ENCODE measurements at places on chromosomes 4 and X.

DNA sequence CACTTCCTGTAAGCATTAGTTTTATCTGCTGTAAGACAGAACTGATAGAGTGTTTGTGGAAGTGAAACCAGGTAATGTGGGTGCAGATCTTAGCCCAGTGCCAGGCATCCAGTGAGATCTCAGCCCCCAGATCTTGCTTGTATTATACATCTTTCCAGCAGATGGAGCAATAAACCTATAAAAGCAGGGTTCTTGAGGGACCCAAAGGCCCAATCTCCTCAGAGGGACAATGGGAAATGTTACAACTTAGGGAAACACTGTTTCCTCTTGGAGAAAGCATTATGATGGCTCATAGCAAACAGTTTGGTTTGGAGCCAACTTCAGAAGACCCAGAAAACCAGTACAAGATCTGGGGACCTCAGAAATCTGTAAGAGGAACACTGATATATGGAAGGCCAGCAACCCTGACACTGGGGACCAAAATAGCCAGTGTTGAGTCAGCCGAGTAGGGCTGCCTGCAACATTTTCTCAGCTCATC is 206.3 kb downstream of the SLC7A11 start:
- DNase-seq, result peak; percentile 43

DNA sequence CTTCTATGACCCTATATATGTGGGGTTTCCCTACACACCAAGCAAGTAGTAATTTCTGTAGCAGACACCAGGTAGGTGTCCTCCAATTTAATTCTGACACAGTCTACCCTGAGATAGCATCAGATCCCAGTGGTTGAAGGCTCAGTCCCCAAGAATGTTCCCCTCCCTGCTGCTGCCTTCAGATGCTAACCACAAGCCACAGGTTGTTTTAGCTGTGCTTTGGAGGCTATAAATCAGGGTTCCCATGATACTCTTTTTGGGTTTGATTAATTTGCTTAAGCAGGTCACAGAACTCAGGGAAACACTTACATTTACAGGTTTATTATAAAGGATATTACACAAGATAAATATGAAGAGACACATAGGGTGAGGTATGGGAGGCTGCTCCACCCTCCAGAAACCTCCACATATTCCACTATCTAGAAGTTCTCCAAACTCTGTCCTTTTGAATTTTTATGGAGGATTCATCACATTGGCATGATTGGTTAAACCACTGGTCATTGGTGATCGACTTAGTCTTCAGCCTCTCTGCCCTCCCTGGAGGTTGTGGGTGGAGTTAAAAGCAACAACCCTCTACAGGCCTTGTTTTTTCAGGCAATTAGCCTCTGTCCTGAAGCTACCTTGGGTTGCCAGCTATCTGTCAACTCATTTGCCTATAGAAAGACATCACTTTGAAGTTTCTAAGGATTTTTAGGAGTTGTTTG is 50.8 kb downstream of the GRIA2 start:
- DNase-seq, result no peak

- peak; percentile 21 for DNase-seq
These were observed 188.0 kb downstream of the STIM2 start for GRCh38 chr4:27048429-27049238.

DNA sequence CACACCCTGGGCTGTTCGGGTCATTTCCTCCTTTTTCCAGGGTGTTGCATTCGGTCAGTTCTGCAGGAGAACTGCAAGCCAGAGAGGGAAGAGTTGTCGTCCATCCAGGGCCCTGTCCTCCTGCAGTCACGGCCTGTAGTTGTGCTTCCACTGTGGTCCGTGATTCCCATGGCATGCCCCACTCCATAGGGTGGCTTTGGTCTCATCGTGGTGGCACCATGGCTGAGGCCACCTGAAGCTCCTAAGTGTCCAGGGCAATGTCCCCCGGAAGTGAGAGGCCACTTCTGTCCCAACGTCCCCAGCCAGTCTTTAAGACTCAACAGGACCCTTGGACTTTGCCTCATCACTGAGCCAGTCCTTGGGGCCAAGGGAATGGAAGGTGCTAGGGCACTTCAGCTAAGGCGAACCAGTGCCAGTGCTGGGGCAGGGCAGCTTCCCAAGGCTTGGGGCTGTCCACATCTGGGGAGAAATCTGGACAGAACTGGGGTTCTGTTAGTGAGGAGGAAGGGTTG is 83.7 kb downstream of the HTRA3 start:
- DNase-seq, result no peak

- DNase-seq, result no peak
These were observed 181.4 kb upstream of the NEIL3 start for GRCh38 chr4:177128306-177128705.

DNA sequence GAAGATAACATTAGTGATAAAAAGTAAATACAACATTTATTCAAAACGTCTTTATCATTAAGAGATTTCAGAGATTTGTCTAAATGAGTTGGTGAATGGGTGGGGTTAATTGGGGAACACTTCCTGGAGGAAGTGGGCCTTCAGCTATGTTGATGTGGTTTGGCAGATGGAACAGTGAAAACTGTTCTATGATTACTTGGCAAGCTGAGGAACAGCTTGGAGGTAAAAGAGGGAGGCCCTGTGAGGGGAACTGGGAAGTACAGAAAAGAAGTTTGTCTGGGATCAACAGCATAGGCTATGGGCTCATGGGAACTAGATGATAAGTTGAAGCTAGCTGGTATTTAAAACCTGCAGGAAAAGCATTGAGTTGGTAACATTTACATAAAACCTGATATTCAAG is 26.0 kb downstream of the OCRL start:
- no peak for DNase-seq

GRCh38 chr4:3234171-3235029 is 14.6 kb upstream of the MSANTD1 start:
- DNase-seq, result no peak

DNA sequence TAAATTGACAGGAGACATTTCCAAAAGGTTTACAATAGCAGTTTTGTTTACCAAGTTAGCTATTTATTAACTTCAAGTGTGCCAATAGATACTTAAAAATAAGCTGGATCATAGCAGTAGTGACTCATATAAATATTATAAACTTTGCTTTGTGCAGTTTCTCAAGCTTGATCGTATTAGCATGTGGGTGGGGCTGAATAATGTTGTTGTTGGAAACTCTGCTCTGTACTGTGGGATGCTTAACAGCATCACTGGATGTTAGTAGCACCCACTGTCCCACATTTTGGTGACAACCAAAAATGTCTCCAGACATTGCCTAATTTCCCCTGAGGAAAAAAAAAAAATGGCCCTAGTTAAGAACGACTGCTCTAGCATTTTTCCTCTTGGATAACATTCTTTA is 855.2 kb upstream of the ADGRL3 start:
- no peak for DNase-seq

GRCh38 chrX:11244636-11245035 is 48.6 kb upstream of the AMELX start:
- DNase-seq, result no peak

GRCh38 chr4:79413032-79413885 is 5.2 kb upstream of the GK2 start:
- no peak for DNase-seq

DNA sequence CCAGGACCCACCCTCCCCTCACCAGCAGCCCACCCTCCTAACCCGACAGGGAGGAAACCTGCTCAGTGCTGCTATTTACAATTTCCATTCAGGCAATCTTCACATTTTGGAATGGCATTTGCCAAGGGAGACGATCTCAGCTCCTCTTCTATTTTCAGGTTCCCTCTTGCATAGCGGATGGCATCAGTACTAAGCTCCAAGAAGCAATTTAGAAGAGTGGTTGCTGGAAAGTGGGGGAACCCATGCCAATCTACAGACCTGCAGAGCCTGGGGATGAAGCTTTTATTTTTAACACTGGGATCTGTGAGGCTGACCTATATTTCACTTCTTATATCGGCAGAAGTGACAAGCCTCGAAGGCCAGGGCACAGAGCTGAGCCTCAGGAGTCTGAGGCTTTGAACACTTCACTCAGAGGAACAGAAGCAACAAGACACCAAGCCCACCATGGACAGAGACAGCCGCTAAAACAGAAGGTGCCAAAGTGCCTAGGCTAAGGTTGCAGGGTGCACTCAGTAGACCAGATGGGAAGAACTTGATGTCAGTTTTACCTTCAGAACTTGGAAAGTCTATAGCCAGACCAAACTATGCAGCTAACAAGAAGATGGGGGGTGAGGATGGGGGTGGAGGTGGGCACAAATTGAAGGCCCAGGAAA is 44.0 kb downstream of the SCD5 start:
- DNase-seq, result no peak

DNA sequence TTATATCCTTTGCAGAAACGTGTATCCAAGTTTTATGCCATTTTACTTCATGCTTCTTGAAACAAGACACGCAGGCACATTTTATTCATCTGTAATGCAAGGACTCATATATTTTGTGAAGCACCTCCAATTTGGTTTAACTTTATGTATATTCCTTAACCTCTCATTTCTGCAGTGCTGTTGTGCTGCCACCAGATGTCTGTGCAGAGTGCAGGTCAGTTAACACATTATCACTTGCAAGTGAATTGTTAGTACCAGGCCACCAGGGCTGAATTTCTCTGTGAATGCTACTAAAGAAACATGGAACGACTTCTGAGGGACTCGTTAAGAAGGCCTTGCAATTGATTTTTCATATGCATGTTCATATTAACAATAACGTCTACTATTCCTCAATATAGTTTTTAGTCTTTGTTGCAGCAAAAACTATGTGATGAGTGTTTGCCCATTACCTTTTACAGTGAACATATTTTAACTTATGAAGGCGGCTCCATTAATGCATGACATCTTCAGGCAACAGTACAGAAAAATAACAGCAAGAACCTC is 770.3 kb downstream of the NLGN4X start:
- DNase-seq, result no peak

- DNase-seq, result no peak
These were observed 305.4 kb downstream of the PCDH18 start for GRCh38 chr4:137226900-137227299.

GRCh38 chr4:173307778-173308177 is 26.4 kb downstream of the HMGB2 start:
- no peak for DNase-seq

DNA sequence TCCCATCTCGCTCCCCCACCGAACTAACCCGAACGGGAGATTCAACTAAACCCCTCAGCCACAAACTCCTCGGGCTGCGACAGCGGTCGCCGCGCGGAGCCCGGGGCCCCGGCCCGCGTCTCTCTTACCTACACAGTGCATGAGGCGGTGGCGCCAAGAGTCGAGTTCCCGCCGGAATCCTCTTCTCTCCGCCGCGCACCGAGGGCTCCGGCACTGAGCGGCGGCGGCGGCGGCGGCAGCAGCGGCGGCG is 160 bp downstream of the LCORL start:
- no peak for DNase-seq

DNA sequence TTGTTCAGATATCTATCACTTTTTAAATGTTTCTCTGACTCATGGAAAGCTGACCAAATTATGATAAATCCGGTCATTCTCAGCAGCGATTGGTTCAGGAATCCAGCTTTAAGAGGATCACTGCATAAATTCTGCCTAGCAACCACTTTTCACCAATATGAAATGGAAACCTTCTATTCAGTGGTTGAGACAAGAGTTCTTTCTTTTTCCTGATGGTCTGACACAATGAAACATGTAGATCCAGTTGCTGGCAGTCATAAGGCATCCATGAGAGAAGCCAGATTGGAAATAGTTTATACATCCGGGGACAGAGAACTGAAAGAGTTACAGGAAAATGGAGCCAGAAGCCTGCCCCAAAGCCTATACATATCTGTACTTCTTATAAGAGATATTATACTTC is 27.2 kb downstream of the MAB21L2 start:
- no peak for DNase-seq

Measured in Caki2 (cell line).